ENCODE measurements at places on chromosomes 2 and 18.

- no peak for DNase-seq
Measured at GRCh38 chr2:177192788-177193187, 19.8 kb upstream of the HNRNPA3 start.

DNA sequence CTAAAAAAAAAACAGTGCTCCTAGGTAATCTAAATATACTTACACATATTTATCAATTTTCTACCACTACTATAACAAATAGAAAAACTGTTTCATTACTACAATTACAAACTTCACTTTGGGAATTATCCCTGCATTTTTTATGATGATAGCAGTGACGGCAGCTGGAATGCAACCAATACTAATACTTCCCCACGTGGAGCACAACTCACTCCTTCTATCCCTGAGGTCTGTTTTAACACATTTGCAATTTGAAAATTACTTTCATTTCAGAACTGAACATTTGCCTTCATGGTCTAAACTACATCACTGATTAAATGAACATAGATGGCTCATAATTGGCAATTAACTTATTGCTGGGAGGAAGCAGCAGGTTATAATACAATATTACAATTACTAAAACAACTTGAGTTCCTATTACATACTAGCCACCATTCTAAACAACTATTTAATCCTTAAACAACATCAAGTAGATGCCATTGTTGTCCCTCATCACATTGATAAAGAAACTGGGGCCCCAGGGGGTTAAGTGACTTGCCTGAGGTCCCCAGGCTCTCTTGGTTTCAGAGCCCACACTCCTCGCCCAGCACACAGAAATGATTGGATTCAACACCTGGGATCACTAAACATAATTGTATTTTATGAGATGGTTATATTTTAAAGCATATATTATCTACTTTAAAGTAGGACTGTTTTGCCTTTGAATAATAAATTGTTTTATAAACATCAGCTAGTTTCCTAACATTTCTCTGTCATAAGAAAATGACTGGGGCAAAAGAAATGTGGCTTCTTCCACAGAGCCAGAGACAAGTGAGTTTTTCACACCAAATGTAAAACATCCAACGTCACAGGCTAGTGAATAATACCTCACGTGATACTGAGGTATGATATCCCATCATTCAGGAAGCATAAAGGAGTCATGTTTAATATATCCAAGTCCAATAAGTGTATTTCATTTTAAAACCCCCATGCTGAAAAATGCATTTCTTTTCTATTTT, 6.2 kb downstream of the COLEC12 start:
- no peak for DNase-seq

GRCh38 chr2:223894009-223894408, 51.1 kb downstream of the WDFY1 start:
- no peak for DNase-seq

DNA sequence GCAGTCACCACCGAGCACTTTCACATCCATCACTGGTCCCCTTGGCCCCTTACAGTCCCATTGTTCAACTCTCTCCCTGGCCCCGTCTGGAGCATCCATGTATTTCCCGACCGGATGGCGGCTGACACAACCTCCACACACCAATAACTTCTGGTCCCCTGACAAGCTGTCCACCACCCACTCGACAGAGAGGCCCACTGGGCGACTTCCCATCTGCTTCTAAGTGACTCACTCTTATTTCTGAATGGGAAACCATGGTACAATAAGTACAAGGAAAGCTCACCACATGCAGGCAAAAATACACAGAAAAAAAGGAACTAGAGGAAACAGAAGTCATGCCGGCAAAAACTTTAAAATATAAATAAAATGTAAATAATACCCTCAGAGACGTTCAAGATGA, 82.9 kb upstream of the RAB12 start:
- no peak for DNase-seq

All from activated CD4-positive, alpha-beta T cell treated with anti-CD3 and anti-CD28 coated beads, Interleukin-2, amount 50 U/mL, for 1 hour (primary cell).